ENCODE measurements at places on chromosomes 16 and 17.

DNA sequence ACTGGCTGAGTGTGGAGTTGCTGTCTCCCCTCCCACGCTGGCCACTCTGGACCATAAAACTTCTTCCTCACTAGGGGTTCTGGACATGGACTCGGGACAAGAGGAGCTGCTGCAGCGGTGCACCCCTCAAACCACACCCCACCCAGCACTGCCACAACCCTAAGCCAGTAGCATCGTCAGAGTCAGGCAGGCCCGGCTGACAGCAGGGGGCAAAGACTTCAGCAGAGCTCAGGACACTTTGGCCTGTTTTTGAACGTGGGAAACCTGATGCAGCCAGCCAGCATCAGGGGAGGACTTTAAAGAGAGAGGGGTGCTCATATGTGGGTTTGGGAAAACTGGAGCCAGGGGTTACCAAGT, 9.6 kb downstream of the MEOX1 start:
- no peak for DNase-seq

GRCh38 chr16:30447512-30448226, 2.0 kb upstream of the SEPHS2 start:
- no peak for DNase-seq

- no peak for DNase-seq
Observed at GRCh38 chr16:23080329-23080728, 68.9 kb downstream of the USP31 start.

DNA sequence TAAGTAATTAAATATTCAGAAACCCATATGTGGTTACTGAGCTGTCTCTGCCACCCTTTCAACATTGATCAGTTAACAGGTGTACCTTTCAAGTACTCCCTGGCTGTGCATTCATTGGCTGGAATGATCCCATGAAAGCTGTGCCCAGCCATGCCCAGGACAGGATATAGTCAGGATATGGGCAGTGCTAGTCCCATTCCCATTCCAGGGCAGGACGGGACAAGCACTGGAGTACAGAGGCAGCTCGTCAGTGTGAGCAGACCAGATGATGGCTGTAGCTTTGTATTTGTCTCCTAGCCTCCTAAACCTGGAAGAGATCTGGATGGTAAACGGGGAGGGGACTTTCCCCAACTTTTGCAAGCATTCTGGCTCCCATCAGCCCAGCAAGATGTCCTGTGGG, 22.5 kb downstream of the HEATR3 start:
- DNase-seq, result no peak

DNA sequence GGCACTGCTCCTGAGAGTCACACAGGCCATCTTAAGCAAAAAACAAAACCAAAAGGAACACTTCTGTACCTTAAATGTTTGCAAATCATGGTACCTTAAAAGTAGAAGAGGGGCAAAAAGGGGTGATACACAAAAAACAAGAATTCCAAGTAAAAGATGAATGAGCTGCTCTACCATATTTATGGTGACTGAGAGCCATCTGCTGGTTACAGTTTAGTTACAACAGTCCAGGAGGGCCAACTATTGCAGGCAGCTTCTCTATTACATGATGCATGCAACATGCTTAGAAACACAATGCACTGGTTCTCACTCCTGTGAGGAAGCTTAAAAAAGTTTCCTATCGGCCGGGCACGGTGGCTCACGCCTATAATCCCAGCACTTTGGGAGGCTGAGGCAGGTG, 53.5 kb downstream of the STX8 start:
- DNase-seq, result no peak

DNA sequence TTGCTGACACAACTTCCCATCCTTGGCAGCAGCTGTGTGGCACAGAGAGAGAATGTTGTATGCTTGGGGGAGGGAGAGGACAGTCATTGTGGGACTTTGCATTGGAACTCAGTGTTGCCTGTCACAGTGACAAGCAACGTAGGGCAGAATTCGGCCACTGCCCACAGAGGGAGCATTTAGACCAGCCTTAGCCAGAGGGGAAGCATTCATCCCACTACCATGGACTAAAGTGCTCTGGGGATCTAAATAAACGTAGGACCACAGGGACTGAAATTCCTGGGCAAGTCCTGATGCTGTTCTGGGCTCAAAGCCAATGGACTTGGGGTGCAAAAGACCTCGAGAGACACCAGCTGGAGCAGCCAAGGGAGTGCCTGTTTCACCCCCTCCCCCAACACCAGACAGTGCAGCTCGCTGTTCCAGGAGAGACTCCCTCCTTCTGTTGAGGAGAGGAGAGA, 44.9 kb downstream of the ABCA8 start:
- no peak for DNase-seq

DNA sequence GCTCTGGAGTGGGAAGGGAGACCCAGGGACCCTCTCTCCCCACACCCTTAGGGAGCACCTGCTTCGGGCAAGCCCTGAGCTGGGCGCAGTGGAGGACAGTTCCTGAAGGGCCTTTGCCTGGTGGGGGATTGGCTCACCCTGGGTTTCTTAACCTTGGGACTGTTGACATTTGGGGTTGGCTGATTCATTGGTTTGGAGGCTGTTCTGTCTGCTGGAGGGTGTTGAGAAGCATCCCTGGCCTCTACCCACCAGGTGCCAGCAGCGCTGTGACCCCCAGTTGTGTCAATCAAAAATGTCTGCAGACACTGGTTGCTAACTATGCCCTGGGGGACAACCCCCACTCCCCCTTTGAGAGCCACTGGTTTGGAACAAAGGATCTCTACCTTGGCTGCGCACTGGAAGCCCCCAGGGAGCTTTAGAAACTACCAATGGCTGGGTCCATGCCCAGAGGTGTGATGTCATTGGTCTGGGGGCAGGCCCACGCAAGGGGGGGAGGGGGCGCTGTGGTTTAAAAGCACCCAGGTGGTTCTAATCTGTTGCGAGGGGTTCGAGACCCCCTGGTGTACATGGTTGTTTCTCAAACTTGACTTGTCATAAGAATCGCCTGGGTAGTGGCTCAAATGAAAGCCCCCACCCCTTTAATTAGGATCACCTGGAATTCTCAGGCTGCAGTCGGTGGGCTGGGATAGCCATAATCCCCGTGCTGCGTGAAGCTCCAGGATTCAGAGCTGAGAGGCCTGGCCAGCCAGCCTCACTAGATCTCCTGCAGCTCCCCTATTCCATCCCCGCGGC, 151.9 kb upstream of the GSE1 start:
- no peak for DNase-seq
